ENCODE measurements at places on chromosomes 5 and 9.

GRCh38 chr5:81778642-81779041 is 27.7 kb upstream of the SSBP2 start:
- DNase-seq = no peak

DNA sequence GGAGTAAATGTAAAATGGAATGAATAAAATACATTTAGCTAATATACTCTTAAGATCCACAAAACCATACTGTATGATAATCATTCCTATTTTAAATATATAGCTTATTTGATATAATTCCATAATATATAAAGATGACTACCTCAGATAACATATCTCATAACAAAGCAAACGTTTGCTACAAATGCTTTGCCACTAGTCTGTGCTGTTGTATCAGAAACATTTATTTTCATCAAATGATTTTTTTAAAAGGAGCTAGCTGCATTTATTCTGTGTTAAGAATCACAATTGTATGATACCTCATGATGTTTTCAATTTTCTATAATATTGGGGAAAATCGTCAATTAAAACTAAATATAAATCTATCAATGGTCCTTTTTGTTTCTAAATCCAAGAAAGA is 567.2 kb downstream of the PTPRD start:
- no peak for DNase-seq

DNA sequence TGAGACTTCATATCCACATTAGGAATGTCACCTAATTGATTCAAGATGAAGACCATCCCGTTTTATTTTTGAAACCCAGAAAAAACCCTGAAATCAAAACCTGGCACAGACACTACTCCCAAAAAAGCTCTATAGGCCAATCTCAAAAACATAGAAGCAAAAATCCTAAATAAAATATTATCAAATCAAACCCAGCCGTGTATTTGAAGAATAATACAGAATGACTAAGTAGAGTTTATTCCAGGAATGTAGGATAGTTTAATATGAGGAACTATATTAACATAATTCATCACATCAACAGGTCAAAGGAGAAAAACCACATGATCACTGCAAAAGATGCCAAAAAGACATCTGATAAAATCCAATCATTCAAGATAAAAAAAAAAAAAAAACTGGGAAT is 167.1 kb downstream of the ACTL7B start:
- DNase-seq = no peak

DNA sequence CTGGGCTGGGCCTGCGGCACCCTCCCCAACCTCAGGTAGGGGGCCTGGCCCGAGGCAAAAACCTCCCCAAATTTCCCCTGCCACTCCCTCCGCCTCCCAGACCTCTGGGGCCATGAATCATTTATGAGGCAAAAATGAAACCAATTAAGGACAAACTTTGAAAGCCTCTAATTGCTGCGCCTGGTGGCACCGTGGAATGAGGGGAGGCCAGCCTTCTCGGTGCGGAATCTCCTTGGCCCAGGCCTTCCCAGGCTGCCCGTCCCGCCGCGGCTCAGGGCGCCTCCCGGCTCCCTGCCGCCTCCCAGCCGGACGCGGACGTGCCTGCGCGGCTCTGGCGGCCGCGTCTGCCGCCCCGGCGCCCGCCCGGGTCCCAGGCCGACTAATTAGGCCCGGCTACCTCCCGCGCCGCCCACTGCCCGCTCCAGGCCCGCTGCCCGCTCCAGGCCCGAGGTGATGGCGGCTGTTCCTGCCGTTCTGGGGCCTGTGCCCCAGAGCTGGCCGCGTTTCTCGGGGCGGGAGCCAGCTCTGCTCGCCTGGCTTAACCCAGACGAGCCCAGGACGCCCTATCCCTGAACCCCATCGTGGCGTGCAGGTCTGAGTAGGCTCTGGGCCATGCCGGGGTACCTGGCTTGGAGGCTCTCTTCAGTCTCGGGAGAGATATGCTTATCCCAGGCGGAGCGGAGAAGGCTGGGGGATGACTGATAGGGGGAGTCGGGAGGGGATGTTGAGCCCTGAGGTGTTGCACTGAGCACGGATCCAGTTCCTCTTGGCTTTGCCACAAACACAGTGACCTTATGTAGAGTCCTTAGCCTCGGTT is 20.1 kb downstream of the CXXC5 start:
- no peak for DNase-seq

DNA sequence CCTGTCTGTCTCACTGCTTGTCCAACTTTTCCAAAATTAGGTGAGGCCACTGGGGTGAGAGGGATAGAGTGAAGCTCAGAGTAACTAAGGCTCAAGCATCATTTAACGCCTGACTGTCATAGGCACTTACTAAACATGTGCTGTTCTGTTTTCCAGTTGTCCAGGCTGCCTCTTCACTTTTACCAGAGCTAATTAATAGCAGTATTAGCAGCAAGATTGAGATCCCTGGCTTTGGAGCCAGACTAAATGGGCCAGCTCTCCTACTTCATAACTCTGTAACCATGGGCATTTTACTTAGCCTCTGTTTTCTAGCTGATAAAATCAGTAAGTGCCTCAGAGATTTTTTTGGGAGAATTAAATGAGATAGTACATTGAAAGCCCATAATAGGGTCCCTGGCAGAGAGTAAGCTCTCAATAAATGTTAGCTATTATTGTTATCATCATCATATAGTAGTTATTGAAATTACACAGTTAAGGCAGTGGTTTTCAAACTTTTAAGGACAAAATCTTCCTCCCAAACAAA is 146.2 kb upstream of the LHFPL2 start:
- no peak for DNase-seq

GRCh38 chr5:171678646-171679045 is 107.0 kb upstream of the SMIM23 start:
- DNase-seq = no peak

DNA sequence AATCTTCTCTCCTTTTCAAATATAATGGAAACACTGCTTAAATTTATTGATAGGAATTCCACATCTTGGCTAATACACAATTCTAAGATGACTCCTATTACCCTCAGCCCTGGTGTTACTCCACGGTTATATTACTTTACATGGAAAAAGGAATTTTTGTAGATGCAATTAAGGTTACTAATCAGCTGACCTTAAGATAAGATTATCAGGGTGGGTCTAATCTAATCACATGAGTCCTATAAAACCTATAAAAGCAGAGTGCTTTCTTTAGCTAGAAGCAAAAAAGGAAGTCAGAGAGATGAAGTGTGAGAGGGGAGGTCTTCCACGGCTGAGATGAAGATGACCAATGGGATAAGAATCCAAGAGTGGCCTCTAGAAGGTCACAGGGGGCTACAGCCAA is 268.6 kb downstream of the PDE4D start:
- no peak for DNase-seq

- DNase-seq = no peak
These were observed 8.9 kb upstream of the SH3TC2 start for GRCh38 chr5:149071756-149072155.

DNA sequence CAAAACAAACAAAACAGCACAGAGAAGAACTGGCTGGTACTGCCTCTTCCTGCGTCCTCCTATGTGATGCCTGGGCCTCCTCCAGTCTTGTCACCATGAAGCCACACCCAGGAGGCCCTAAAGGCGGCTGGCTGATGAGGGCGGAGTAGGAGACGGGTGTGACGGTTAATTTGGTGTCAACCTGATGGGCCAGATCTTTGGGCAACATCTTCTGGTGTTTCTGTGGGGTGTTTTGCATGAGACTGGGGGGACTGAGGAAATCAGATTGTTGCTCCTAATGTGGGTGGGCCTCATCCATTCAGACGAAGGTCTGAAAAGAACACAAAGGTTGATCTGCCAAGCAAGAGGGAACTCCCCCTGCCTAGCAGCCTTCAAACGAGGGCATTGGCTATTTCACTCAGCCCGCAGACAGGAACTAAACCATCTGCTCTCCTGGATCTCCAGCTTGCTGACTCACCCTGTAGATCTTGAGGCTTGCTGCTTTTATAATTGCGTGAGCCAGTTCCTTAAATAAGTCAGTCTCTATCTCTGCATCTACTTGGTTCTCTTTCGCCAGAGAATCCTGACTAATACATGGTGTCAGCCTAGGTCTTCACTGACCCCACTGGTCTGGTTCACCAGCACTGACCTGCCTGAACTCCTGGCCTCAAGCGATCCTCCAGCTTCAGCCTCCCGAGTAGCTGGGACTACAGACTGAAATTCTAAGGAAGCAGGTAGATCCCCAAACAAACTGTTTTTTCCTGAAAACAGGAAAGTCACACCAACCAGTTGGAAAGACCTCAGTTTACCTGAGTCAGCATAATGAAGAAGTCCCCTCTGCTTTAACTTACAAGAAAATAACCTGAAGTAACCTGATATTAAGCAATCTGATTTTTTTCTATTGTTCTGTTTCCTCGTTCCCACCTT is 12.8 kb upstream of the ZFP62 start:
- DNase-seq = no peak

DNA sequence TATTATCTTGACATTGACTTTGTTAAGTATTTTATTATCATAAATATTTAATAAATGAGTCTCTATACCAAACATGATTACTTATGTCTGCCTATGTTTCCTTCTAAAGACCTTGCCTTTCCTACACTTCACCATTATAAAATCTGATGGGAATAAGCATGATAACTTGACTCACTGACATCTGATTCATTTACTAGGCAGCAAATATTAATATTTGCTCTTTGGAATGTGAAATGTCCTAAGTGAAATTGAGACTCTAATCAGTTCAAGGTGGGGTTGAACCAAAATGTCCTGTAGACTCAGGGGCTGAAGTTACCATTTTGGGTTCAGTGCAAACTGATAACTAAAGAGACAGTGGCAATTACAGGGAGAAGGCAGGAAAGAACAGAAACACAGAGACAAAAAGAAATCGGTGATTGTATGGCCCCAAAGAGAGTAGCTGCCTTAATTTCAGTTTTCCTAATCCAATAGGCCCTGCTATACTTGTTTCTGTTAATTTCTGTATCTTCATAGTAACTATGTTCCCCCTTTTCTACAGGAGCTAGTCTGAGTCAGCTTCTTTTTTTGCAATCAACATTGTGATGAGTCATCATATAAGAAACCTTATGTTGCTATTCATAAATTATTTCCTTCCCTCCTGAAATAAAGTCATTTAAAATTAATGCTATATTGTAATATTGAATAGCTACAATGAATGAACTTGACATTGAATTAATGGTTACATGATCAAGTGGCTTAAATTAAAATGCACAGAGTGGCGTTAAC is 296.8 kb downstream of the PDE4D start:
- DNase-seq = no peak

DNA sequence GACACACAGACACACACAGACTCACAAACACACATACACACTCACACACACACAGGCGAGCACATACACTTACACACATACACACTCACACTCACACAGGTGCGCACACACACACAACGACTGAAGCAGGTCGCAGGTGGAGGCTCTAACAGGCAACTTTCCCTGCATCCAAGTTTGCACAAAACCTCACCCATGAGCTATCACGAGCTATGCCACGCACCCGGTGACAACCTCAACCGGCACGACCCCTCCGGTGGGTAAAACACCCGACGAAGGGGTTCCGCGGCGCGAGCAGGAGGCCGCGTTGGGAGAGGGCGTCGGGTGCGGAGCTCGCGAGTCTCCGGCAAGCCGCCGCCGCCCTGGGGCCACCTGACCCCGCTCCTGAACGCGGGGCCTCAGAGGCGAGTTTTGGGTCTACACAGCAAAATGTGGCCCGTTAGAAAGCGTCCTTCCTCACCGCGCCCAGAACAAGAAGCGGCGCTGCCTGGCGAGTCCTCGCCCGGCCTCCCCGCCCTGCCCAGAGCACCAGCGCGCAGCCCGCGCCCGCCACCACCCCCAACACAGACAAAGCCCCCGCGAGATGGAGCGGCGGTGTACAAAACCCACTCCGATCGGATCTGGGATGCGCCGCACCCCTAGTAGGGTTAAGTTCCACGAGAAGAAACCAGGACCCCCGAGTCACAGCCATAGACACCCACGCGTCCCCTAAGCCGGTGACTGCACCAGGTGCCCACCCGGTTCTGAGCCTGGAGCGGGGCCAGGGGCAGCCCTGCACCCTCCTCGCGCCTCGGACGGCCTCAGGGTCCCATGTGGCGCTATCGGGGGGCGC is 665 bp downstream of the SLC6A3 start:
- DNase-seq = no peak

GRCh38 chr9:89000371-89000781 is 9.1 kb downstream of the S1PR3 start:
- DNase-seq = no peak

- DNase-seq = no peak
These were observed 52.3 kb upstream of the TBCA start for GRCh38 chr5:77828445-77828844.

GRCh38 chr5:5494489-5495402 is 72.3 kb downstream of the ICE1 start:
- peak; percentile 60 for DNase-seq

DNA sequence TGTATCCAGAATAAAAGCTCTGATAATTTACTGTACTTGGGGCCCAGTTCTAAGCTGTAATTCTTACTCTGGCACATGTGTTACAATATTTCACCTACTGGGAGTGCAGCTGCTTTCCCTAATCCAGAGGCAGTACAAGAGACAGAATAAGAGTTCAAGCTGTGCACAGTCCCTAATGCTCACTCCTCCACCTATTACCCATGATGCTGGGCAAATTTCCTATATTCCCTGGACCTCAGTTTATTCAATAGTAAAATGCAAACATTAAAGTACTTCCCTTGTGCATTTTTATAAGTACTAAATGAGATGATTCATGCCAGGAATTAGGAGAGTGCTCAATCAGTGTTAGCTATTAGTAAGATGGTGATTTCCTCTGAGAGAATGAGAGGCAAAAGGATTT is 28.0 kb upstream of the TAF11L2 start:
- no peak for DNase-seq

- DNase-seq = no peak
These were observed 5.6 kb downstream of the EGFLAM start for GRCh38 chr5:38263983-38264382.

DNA sequence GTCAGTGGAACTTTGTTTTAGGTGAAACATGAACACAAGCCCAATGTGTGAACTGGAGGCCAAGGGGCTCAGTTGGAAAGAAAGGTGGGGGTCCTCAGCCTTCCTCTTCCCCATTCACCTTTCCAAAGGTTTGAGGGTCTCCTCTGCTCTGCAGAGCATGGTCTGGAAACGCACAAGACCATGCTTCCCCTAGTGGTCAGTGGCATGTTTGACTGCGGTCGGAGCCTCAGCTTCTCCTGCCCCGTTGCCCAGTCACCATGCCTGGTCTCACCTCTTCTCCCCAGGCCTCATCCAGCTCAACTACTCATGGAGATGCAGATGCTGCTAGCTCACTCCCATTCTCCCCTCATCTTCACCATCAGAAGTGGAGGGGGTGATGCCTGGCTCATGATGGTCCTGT is 340.3 kb downstream of the GADD45G start:
- no peak for DNase-seq

GRCh38 chr5:157917899-157918809 is 59.2 kb upstream of the CLINT1 start:
- DNase-seq = peak; percentile 44

- DNase-seq = no peak
These were observed 269.5 kb downstream of the AUH start for GRCh38 chr9:91092214-91092613.

DNA sequence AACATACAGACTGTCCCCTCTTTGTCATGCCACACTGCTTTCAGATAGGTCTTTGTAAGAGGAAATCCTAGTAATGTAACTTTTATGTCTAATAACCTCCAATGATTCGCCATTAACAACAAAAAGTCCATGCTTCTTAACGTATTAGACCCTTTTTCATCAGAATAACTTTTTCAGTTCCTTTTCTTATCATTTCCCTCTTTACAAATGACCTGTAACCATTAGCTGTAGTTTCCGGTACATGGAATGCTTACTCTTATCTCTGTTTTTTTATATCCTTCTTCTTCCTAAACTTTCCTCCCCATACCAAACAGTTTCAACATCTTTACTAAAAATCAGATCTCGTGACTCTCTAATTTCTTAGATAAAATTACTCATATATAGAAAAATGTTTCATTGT is 268.9 kb upstream of the TYRP1 start:
- no peak for DNase-seq
